CD4-positive, CD25-positive, alpha-beta regulatory T cell (primary cell): ENCODE measurements at places on chromosomes 12 and 14. TPM values are rescaled to one million over a fixed set of nuclear protein-coding genes. Genes with fewer than 3 reads are reported as not detected.

DNA sequence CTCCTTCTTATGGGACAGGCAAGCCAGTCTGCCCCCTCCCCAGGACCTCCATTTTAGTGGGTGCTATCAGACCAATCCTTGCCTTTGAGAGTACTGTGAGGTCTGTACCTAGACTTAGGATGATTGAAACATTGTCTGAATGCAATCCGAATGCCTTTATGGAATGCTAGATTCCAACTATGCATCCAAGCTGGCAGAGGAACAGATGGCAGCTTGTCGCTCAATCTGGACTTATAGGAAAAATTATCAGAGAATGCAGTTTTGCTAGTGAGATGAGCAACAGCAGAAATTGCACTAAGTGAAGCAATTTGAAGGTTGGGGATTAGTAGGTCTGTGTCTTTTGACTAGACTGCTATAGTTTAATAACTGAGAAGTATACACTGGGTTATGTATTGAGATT is 109.1 kb downstream of the DYRK2 start:
- no peaks in the 10 kb centered on the region for H3K4me1 ChIP-seq
- no peaks in the 10 kb centered on the region for H3K36me3 ChIP-seq
- no peak overlapping the region for H3K27ac ChIP-seq
- no peak for DNase-seq
- no peak overlapping the region for H3K4me3 ChIP-seq

- H3K36me3 ChIP-seq: peaks cover 4% of the 10 kb centered on the region
- no peak for DNase-seq
- no peaks in the 10 kb centered on the region for H3K4me1 ChIP-seq
- no peaks in the 10 kb centered on the region for H3K27me3 ChIP-seq
- H3K4me3 ChIP-seq: no peak overlapping the region
Observed at GRCh38 chr14:99132821-99133635, 139.0 kb downstream of the BCL11B start.

DNA sequence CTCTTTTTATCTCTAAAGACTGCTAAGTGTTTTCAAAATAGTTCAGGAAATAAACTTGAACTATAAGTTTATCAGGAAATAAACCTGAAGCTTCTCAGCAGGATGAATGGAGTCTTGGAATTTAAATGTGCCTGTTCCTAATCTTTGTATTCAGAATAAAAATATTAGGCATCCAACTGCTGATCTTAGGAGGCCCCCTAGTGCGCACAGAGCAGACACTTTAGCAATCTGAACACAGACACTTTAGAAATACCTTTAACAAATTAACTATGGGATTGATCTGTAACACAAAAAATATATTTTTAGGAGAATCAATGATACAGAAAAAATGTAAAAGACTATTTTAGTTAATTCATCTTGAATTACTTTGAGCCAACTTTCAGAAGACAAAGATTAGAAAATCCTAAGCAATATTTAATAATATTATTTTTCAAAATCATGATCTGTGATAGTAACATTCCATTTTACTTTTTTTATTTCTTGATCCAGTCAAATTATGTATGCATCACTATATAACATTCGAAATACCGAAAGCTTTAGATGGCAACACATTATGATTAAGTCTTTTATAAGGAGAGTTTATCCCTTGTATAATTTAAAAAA is 80.9 kb downstream of the SLC41A2 start:
- H3K4me3 ChIP-seq: no peak overlapping the region
- H3K27ac ChIP-seq: no peak overlapping the region
- no peaks in the 10 kb centered on the region for H3K4me1 ChIP-seq
- no peaks in the 10 kb centered on the region for H3K36me3 ChIP-seq
- no peaks in the 10 kb centered on the region for H3K27me3 ChIP-seq

DNA sequence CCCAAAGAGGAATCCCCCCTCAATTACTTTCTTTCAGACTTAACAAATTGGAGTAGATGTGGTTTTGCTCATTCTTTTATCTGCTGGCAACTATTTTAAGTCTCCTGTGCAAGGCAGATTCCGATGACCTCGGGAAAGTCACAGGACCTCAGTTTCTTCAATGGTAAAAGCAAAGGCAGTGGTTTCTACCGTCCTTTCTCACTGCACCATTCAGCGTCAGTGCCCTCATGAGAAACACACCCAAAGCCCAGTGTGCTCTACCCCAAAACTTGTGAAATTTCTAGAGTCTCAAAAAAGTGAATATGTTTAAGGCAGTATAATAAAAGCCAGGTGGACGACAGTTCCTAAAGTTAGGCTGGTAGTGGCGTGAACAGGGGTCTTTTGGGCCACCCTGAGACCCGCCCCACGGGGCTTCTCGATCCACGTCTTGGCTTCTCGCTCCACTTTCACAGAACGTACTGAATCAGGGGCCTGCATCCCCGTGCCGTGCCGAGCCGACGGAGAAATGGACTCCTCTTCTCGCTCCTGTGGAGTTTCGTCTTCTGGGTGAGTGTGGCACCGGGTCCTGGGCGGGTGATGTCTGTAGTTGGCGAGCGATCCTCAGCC is 1.3 kb upstream of the ARHGAP5 start:
- peak overlapping the region; percentile 93 for H3K4me3 ChIP-seq
- peaks cover 29% of the 10 kb centered on the region for H3K4me1 ChIP-seq
- no peak for DNase-seq

GRCh38 chr14:71713451-71713850 is 218.8 kb upstream of the RGS6 start:
- no peak overlapping the region for H3K27ac ChIP-seq
- no peak for DNase-seq
- no peaks in the 10 kb centered on the region for H3K27me3 ChIP-seq
- H3K36me3 ChIP-seq: peaks cover 8% of the 10 kb centered on the region
- H3K4me3 ChIP-seq: no peak overlapping the region

DNA sequence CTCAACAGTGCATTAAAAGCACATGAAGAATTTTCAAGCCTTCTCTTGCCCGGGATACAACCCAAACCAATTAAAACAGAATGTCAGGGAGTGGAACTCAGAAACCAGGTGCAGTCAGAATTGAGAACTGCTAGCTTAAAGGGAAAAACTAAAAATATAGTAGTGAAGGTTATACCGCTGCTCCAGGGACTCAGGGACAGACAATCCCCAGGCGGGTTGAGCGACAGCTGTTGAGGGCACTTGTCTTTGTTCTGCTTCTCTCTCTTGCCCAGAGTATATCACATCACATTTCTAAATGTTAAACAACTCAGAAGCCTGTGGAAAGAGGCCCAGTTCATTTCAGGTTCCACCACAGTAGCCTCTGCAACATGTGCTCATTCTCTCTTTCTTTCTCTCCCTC is 93.1 kb downstream of the SLC5A8 start:
- no peaks in the 10 kb centered on the region for H3K27me3 ChIP-seq
- no peak for DNase-seq

GRCh38 chr12:67469666-67470065 is 178.9 kb upstream of the DYRK2 start:
- H3K4me3 ChIP-seq: no peak overlapping the region
- no peaks in the 10 kb centered on the region for H3K27me3 ChIP-seq
- no peaks in the 10 kb centered on the region for H3K4me1 ChIP-seq
- no peak overlapping the region for H3K27ac ChIP-seq

- peaks cover 2% of the 10 kb centered on the region for H3K27me3 ChIP-seq
- H3K36me3 ChIP-seq: no peaks in the 10 kb centered on the region
- DNase-seq: no peak
- no peak overlapping the region for H3K27ac ChIP-seq
- H3K4me1 ChIP-seq: no peaks in the 10 kb centered on the region
Observed at GRCh38 chr14:67420102-67420739, 8.3 kb upstream of the PLEK2 start.

GRCh38 chr12:104694161-104694560 is 237.4 kb downstream of the CHST11 start:
- no peaks in the 10 kb centered on the region for H3K27me3 ChIP-seq
- H3K4me1 ChIP-seq: peaks cover 35% of the 10 kb centered on the region
- H3K4me3 ChIP-seq: no peak overlapping the region

GRCh38 chr12:6826125-6826733 is 2.0 kb upstream of the P3H3 start:
- H3K27ac ChIP-seq: no peak overlapping the region
- no peak for DNase-seq
- H3K4me1 ChIP-seq: peaks cover 28% of the 10 kb centered on the region
- H3K36me3 ChIP-seq: no peaks in the 10 kb centered on the region

GRCh38 chr12:26488351-26488750 is 293.0 kb downstream of the SSPN start:
- no peaks in the 10 kb centered on the region for H3K27me3 ChIP-seq
- DNase-seq: no peak
- H3K4me1 ChIP-seq: no peaks in the 10 kb centered on the region
- H3K36me3 ChIP-seq: peaks cover 25% of the 10 kb centered on the region
- no peak overlapping the region for H3K4me3 ChIP-seq
- no peak overlapping the region for H3K27ac ChIP-seq

DNA sequence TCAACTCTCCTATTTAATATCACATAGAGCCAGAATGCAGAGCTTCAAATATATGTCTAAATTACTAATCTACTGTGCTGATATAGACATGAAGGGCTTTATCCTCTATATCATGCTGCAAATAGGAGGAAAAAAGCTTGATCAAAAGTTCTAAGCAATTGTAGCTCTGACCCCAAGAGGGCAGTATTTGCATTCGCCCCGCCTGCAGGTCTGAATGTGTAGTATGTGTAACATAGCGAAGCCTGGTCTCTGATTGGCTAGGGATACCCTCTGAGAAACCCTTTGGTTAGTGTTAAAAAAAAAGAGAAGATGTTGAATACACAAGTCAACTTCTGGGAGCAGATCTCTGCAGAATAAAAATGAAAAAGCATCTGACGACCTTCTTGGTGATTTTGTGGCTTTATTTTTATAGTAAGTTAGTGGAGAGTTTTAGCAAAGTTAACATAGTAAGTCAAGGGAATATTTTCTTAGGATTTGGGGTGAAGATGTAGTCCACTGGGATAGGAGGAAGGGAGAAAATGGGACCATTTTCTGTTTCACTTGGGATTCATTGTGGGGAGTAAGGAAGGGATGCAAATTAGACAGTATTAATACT is 151.6 kb upstream of the OR4E1 start:
- H3K4me1 ChIP-seq: peaks cover 4% of the 10 kb centered on the region
- H3K27me3 ChIP-seq: peaks cover 17% of the 10 kb centered on the region
- no peaks in the 10 kb centered on the region for H3K36me3 ChIP-seq
- peak; percentile 81 for DNase-seq
- H3K4me3 ChIP-seq: peak overlapping the region; percentile 60

- no peak for DNase-seq
- H3K36me3 ChIP-seq: no peaks in the 10 kb centered on the region
- H3K4me1 ChIP-seq: no peaks in the 10 kb centered on the region
- H3K4me3 ChIP-seq: no peak overlapping the region
Observed at GRCh38 chr12:119936705-119937311, 52.2 kb upstream of the BICDL1 start.

DNA sequence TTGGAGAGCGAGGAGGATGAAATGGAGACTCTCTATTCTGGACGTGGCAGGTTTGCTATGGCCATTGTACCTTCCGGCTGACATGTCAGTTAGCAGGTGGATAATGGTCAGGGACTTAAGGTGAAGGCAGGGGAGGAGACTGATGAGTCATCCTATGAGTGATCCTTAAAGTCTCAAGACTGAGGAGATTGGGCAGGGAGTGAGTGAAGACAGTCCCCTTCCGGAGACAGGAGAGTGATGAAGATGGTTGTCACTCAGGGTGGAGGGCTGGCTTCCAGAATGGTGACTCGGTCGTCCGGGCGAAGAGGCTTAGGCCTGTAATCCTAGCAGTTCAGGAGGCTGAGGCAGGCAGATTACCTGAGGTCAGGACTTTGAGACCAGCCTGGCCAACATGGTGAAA is 49.8 kb upstream of the CCDC63 start:
- no peaks in the 10 kb centered on the region for H3K4me1 ChIP-seq
- H3K27ac ChIP-seq: no peak overlapping the region
- no peak for DNase-seq
- H3K36me3 ChIP-seq: no peaks in the 10 kb centered on the region

DNA sequence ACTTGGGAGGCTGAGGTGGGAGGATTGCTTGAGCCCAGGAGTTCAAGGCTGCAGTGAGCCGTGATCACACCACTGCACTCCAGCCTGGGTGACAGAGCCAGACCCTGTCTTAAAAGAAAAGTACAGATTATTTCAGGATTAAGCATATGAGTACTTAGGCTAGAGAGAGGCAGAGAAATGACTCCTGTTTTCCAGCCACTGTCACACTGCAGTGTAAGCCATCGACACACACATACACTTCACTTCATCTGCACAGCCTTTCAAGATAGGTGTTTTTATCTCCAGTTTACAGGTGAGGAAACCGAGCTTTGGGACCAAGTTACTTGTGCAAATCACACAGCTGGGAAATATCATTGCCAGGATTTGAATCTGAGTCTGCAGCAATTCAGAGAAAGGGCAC is 77.2 kb downstream of the ETV6 start:
- H3K4me1 ChIP-seq: peaks cover 31% of the 10 kb centered on the region
- H3K4me3 ChIP-seq: no peak overlapping the region
- no peak for DNase-seq
- no peaks in the 10 kb centered on the region for H3K27me3 ChIP-seq

COA8 gene
- total RNA-seq: 15.1 TPM

LEMD3 gene
- total RNA-seq: 68.9 TPM

CCDC177 gene
- total RNA-seq: not detected

SIX1 gene
- total RNA-seq: not detected

C1QL4 gene
- not detected for total RNA-seq

TAS2R9 gene
- total RNA-seq: not detected

BCL2L14 gene
- total RNA-seq: 6.8 TPM

GALNT8 gene
- 7.3 TPM for total RNA-seq

PIWIL1 gene
- total RNA-seq: not detected

TEX22 gene
- 3.1 TPM for total RNA-seq

PNP gene
- 33.4 TPM for total RNA-seq

CMA1 gene
- not detected for total RNA-seq

FAM222A gene
- 2.3 TPM for total RNA-seq
